Memory B cell (primary cell): ENCODE measurements at places on chromosomes 5 and 9.

GRCh38 chr9:738209-738915, 103.1 kb upstream of the DMRT1 start:
- DNase-seq = no peak

DNA sequence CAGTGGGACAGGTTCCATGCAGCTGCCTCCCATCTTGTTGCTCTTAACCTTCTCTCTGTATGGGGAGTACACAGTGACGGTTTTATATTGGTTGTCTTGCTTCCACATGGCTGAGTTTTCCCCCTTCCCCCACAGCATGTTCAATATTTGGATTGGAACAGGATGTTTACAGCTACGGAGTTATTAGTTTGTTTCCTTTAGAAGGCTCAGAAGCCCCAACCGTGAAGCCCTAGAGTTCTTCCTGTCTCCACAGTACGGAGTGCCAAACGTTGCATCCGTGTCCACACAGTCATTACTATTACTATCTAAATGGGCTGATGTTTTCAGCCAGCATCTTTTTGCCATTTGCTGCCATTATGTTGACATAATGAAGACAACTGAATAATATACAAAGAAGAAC, 277.5 kb downstream of the MARCHF11 start:
- DNase-seq = no peak

GRCh38 chr9:4207123-4207875, 92.6 kb downstream of the GLIS3 start:
- DNase-seq = no peak

GRCh38 chr5:179427032-179427675, 81.9 kb upstream of the ADAMTS2 start:
- no peak for DNase-seq

GRCh38 chr5:111998871-111999270, 241.9 kb upstream of the NREP start:
- DNase-seq = no peak

- no peak for DNase-seq
Observed at GRCh38 chr5:43171926-43172325, 20.1 kb upstream of the NIM1K start.
